Endothelial cell (in vitro differentiated cells): ENCODE measurements at places on chromosomes 2 and 18.

DNA sequence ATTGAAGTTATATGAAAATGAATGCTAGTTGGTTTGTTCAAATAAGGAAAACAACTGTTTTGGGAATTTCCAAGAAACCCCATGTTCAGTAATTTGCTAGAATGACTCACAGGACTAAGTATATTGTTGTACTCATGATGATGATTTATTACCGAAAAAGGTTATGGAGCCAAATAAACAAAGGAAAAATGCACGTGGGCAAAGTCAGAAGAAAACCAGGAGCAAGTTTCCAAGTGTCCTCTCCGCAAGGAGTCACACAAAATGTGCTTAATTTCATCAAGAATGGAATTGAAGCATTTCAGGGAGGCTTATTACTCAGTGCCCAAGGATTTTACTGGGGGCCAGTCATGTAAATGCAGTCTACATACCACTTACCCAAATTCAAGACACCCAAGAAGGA lies 1652.4 kb upstream of the TMEFF2 start:
- DNase-seq, result no peak

DNA sequence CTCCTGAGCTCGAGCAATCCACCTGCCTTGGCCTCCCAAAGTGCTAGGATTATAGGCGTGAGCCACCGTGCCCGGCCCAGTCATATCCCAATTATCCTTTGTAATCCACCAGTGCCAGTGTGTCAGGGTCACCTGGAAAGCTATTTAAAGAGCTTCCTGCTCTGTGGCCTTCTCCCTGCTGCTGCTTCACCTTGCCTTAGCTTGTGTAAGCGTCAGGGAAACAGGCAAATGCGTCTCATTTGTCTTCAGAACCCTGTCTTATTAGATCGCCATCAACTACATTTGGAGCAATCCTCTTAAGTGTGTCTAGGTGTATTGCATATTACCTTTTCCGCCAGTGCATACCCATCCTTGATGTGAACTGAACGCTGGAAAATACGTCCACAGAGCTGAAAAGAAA lies 10.2 kb downstream of the KIF5C start:
- DNase-seq, result no peak

GRCh38 chr2:181420259-181421130 lies 36.7 kb upstream of the ITGA4 start:
- DNase-seq, result no peak

DNA sequence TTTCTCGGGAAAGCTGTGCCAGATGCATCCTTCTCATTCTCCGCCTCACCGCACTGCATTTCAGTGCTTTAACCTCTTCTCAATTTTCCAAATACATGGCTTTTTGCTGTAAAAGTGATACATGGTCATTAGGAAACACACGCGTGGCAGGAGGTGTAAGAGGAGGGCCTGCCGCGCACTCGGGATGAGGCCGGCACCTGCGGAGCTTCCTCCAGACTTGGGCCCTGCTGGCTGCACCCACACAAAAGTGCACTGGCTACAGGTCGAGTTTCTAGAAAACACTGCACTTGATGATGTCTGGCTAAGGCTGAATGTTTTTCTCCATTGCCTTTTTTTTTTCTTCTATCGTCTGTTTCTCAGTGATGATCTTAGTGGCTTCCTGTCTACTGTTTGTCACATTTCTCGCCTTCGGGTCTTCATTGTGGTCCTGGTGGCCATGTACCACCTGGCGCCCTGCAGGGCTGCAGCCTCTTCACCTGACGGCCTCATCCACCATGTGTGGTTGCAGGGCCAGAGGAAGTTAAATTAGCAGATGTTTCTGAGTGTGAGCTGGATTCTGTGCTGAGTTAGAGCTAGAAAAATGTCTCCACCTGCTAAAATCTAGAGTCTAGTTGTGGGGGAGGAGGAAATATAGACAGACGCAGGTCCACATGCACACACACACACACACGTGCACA lies 7.6 kb downstream of the KCNG2 start:
- DNase-seq, result no peak

GRCh38 chr2:39408351-39409136 lies 28.5 kb downstream of the MAP4K3 start:
- DNase-seq, result no peak

- DNase-seq, result no peak
Observed at GRCh38 chr2:117714745-117715417, 99.6 kb upstream of the DDX18 start.

DNA sequence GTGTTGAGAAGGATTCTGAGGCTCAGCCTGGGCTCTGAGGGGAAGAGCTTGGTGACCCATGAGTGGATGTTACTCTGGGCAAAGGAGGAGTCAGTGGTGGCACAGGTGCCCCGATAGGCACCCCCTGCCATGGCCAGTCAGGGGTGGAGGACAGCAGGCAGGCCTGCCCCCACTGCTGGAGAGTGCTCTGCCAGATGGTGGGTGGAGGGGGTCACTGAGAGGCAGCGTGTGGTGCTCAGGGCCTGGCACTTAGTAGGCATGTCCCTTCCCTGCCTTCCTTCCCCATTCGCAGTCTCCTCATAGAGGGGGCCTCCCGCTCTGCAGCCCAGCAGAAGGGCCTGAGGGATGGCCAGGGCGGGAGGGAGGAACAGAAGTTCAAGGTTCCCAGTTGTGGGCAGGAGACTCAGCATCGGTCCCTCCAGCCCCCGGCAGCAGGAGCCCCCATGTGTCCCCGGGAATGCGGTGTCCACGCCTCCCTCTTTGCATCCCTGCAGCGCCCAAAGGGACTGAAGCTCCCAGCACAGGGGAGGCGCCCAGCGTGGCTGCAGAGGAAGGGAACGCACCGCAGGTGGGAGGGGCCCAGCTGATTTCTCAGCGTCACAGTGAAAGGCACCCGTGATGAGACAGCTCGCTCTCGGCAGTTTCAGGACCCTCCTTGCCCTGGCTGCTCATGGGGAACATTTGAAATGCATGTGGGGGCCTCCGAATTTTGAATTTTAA lies 5.7 kb upstream of the SNED1 start:
- no peak for DNase-seq

DNA sequence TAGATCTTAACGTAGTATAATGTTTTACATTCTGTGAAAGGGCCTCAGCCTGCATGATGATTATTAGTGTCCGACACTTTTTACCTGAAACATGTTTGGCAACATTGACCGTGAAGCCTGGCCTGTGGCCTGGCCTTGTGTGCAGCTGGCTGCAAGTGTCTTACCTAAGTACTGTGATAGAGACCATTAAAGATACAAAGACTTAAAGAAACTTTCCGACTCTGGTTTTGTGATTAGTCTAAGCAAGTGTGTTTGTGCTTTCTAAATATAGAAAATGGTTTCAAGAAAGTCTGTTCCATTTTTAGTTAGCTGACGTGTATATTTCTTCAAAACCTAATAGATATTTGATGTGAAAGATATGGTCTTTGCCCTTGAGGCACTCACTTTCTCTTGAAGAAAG lies 601.8 kb downstream of the LRP1B start:
- DNase-seq, result no peak

GRCh38 chr2:46042711-46043110 lies 254.5 kb upstream of the EPAS1 start:
- no peak for DNase-seq

GRCh38 chr2:88131999-88132368 lies 4.1 kb upstream of the FABP1 start:
- DNase-seq, result no peak

DNA sequence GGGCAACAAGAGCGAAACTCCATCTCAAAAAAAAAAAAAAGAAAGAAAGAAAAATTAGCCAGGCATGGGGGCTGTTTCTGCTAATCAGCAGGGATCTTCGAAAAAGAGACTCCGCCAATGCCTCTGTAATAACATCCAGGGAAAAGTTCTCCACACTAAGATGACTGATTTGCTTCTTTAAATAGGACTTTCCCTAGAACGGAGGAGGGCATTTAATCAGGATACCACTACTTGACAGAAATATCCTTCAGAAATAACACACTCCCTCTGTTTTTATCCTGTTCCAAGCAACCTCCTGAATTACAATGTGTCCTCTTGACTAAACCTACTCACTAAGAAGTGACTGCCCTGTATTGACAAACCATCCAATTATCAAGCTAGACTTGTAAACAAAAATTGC lies 21.7 kb downstream of the REV1 start:
- no peak for DNase-seq

DNA sequence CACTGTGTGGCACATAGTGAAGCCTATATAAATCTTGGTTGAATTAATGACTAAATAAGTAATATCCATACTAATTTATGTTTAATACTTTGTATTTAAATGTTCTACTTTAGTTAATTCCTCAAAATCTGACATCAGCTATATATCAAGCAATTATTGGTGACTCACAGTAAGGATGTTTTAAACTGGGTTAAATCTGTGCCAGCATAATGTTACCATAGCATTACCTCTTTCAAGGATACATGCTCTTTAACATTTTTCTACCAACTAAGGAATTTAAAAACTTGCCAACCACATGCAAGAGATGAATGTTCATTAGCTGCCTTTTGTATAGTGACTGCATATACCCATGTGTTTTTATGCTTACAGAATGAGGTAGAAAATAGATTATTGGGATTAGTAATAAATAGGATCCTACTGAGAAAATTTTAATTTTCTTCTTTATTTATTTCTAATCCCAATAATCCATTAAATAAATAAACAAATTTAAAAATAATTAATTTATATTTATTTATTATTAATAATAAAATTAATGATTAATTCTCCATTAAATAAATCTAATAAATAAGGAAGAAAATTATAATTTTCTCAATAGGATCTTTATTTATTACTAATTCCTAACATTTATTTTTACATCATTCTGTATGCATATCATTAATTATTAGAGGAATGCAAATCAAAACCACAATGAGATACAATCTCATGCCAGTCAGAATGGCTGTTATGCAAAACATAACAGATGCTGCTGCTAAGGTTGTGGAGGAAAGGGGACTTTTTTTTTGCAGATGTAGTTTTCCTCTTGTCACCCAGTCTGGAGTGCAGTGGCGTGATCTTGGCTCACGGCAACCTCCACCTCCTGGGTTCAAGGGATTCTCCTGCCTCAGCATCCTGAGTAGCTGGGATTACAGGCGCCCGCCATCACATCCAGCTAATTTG lies 410.7 kb upstream of the DSEL start:
- no peak for DNase-seq

DNA sequence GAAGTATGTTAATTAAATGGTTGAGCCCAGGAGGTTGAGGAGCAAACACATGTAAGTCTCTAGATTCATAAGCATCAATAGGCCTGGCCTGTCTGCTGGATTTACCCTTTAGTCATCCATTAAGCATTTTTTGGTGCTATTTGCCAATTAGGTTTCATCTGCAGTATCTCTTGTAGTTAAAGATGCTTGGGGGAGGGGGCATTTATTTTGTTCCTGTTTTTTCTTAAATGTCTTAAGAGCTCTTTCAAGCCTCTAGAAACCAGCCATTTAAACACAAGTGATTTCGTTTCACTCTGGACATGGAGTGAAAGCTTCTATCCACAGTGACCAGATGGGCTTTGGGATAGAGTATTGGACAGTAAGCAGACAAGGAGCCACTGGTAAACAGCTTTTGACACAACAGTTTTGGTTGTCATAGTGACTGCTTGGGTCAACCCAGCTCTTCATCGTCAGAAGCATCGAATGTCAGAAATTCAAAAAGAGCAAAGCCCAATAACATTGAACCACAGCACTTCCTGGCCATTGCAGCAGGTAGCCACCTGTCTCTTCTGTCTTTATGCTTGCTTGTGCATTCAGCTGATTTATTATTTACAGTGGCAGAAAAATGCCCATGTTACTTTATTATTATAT lies 4.9 kb downstream of the QPCT start:
- DNase-seq, result no peak

GRCh38 chr2:8412082-8412481 lies 269.8 kb upstream of the ID2 start:
- no peak for DNase-seq

DNA sequence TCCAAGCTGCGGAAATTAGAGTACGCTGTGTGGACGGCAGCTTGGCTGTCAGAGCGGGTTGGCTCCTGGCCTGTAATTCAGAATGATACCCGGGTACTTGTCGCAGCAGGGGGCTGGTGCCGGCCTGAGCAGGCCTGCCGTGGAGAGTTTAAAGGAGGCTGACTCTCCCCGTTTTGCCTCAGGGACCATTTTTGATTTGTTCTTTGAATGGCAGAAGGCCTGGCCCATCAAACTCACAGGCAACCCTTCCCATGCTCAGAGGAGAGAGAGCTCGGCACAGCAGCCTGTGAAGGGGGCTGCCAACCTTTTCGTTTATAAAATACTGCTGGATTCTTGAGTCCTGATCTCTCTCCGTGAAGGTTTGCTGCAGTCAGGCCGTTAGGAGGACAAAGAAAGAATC lies 151.3 kb downstream of the KLHL29 start:
- DNase-seq, result no peak

GRCh38 chr18:12652861-12653401 lies 5.0 kb downstream of the SPIRE1 start:
- no peak for DNase-seq

- no peak for DNase-seq
Observed at GRCh38 chr2:99682275-99683060, 192.7 kb upstream of the REV1 start.

GRCh38 chr2:191050640-191050987 lies 36.6 kb upstream of the STAT1 start:
- DNase-seq, result no peak

GRCh38 chr2:52874466-52875106 lies 893.0 kb upstream of the CHAC2 start:
- no peak for DNase-seq

GRCh38 chr18:27769152-27769551 lies 407.8 kb downstream of the CDH2 start:
- DNase-seq, result no peak

- no peak for DNase-seq
Observed at GRCh38 chr2:151399981-151400380, 9.7 kb upstream of the RIF1 start.

DNA sequence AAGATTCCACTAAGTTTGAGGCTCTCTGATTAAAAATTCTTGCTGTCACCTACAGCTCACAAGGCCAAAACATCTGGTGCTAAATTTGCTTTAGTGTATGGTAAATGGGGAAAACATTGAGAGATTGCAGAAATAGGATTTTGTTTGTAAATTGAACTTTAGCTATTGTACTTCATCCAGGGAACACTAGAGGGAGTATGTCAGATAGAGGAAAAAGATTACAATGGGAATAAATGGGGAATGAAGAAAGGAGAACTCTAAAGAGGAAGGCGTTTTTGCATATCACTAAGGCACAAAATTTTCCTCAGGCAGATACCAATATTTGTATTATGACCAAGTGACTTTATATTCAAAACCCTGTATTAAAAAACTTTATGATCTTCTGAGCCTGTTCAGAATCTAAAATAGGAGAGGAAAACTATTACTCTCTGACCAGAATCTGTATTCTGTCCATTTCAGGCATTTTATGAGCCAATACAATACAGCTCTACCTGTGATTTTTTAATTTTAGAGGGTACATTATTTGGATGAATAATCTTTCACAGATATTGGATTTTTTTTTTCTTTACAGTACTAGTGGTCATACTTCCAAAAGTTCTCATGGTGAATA lies 52.3 kb upstream of the ITGB6 start:
- DNase-seq, result no peak

DNA sequence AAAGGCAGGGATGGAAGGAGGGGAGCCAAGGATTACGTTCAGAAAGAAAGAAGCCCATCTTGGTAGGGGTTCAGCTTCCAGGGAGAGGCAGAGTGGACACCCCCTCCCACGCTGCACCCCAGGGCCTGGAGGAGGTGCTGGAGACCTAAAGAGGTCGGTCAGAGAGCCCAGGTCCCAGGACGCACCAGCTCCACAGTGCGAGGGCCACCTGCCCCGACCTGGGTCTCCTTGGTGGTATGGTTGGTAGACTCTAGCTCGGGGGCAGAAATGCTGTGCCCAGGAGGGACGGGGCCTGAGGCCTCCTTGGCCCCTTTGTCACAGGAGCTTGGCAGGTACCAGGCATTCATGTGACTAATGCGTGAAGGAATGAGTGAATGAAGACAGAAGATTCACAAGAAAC lies 87.1 kb upstream of the RAB6C start:
- DNase-seq, result no peak

- no peak for DNase-seq
Observed at GRCh38 chr2:117086943-117087250, 727.6 kb upstream of the DDX18 start.
